ENCODE measurements at places on chromosomes 1 and 21. TPM values are rescaled to one million over a fixed set of nuclear protein-coding genes. Genes with fewer than 3 reads are reported as not detected.

KRTAP22-1 gene
- total RNA-seq = not detected

AZIN2 gene
- total RNA-seq = 5.5 TPM

UTS2 gene
- 0.17 TPM for total RNA-seq

ATAD3C gene
- 0.17 TPM for total RNA-seq

S100B gene
- total RNA-seq = 0.32 TPM

RNF186 gene
- total RNA-seq = not detected

RNF223 gene
- not detected for total RNA-seq

HES3 gene
- not detected for total RNA-seq

SMPDL3B gene
- 0.20 TPM for total RNA-seq

GRCh38 chr1:52264530-52265115 is 101.4 kb downstream of the CC2D1B start:
- no peak overlapping the region for H3K4me3 ChIP-seq
- no peaks in the 10 kb centered on the region for H3K4me1 ChIP-seq
- H3K36me3 ChIP-seq = no peaks in the 10 kb centered on the region
- no peak for DNase-seq

DNA sequence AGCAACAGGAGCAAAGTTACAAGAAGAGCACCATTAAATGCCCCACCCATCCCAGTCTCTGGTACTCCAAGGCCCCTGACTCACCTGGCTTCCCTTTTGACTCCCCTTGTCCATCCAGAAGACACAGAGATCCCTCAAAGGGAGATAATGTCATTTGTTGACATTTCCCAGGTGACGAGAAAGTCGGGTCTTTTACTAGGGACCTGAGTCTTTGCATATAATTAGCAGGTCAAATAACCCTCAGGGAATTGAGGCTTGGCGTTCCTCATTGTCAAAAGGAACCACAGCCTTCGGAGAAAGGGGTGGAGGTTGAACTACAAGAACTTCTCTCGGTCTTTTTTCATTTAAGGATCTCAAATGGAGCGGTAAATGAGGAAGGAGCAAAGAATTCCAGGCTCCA is 133.2 kb downstream of the PROX1 start:
- DNase-seq = no peak
- H3K36me3 ChIP-seq = no peaks in the 10 kb centered on the region
- H3K4me1 ChIP-seq = peaks cover 3% of the 10 kb centered on the region
- H3K27me3 ChIP-seq = no peaks in the 10 kb centered on the region

DNA sequence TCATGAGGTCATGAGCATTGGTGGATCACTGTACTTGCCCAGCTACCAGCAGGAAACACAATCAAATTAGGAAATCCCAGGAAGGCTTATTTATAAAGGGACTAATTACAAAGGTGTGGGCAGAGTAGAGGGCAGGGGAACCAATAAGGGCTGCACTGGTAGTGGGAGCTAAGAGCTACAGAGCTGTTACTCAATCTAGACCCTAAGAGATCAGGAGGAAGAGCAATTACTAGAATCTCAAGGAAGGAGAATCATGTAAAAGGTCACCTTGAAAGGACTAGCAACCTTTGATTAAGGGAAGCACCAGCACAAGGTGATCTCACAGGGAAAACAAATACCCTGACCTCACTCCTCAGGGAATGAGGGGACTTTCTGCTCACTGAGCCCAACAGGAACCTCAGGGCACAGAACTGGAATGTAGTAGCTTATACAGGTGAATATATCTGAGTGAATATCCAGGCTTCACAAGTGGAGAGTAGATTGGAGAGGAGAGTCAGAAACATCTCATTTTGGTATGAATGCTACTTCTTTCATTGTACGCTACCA is 66.8 kb downstream of the SAMSN1 start:
- H3K27ac ChIP-seq = no peak overlapping the region
- H3K4me1 ChIP-seq = peaks cover 45% of the 10 kb centered on the region
- no peaks in the 10 kb centered on the region for H3K27me3 ChIP-seq
- H3K36me3 ChIP-seq = peaks cover 25% of the 10 kb centered on the region

DNA sequence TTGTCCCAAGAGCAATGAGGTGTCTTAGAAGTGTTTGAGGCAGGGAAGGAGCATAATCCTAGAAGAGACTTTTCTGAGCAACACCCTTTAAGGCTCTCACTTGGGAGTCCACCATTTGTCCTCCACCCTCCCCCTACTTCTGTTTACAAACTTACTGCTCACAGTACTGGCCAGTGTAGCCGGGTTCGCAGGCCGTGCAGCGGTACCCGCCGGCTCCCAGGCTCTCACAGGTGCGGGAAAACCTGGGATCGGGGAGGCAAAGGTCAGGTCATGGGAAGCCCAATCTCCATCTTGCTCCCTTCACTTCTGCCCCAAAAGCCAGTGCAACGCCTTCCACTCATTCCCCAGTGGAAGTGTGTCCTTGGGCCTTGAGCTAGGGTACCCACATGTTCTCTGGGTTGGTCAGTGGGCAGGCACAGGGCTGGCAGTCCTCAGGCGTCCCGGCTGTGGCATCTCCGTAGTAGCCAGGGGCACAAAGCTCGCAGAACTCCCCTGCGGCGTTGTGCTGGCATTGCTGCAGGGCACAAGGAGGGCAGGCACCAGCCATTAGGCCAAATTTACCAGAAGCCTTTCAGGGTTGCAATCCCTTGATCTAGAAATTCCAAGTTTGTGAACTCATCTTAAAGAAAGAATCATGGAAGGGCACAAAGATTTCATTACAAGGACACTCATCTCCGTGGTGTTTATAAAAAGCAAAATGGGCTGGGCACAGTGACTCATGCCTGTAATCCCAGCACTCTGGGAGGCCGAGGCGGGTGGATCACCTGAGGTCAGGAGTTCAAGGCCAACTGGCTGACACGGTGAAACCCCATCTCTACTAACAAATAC is 49.8 kb downstream of the LDLRAD2 start:
- H3K27me3 ChIP-seq = no peaks in the 10 kb centered on the region
- no peak overlapping the region for H3K27ac ChIP-seq
- no peak overlapping the region for H3K4me3 ChIP-seq
- DNase-seq = no peak

DNA sequence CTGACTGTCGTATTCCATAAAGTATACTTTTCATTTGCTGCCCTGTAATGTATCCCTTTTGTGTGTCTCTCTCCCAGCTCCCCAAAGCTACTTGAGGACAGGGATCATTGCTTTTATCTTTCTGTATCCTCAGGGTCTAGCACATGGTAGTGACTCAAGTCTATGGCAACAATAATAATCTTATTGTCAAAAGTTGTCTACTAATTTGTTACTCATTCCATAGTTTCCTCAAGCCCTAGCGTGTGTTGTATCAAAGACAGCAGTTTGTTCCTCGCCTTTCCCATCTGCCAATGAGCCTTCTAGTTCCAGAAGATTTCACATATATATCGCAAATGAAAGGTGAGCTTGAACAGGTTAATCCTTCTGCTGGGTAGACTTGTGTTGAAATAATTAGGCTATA is 9.8 kb upstream of the SLC30A1 start:
- H3K36me3 ChIP-seq = no peaks in the 10 kb centered on the region
- H3K4me3 ChIP-seq = no peak overlapping the region
- no peaks in the 10 kb centered on the region for H3K27me3 ChIP-seq

DNA sequence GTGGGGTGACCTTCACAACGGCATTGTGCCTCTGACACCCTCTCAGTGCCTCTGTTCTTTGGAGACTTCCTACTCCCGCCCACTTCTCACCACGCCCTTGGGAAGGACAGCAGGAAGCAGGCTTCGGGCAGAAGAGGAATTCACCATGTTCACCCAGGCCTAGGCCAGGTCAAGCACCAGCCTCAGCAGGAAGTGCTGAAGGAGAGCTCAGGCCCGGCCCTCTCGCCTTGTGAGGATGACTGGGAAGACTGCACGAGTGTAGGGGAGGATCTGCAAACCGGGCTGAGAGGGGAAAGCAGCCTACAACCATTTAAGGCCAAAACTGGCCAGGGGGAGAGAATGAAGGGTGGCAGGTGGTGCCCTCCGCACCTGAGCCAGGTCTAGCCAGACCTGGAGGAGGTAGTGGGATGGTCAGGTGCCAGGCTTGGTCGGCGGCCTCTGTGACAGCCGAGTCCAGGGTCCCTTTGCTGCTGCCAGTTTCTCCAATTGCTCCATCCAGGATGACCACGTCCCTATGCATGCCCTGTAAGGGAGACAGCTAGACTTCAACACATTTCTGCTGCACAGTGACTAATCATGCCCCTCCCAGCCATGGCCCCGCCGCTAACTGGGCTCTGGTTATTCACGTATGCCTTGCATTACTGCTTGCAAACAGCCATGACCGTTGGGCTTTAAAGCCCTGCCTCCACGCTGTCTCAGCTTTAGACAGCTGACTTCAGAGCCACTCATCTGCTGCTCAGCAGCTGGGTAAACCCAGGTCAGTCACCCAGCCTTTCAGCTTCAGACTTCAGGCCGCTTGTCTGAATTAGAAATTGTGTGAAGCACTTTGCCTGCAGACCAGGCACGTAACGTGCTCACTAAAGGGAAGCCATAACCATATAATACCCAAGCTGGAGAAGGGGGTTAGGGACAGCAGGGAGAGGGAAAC is 8.9 kb downstream of the MRTO4 start:
- H3K27me3 ChIP-seq = no peaks in the 10 kb centered on the region
- no peak overlapping the region for H3K4me3 ChIP-seq
- peaks cover 4% of the 10 kb centered on the region for H3K4me1 ChIP-seq

GRCh38 chr1:2868571-2869195 is 67.2 kb upstream of the TTC34 start:
- peaks cover 4% of the 10 kb centered on the region for H3K36me3 ChIP-seq
- H3K4me3 ChIP-seq = no peak overlapping the region
- no peak overlapping the region for H3K27ac ChIP-seq
- H3K4me1 ChIP-seq = no peaks in the 10 kb centered on the region
- no peaks in the 10 kb centered on the region for H3K27me3 ChIP-seq
- no peak for DNase-seq

DNA sequence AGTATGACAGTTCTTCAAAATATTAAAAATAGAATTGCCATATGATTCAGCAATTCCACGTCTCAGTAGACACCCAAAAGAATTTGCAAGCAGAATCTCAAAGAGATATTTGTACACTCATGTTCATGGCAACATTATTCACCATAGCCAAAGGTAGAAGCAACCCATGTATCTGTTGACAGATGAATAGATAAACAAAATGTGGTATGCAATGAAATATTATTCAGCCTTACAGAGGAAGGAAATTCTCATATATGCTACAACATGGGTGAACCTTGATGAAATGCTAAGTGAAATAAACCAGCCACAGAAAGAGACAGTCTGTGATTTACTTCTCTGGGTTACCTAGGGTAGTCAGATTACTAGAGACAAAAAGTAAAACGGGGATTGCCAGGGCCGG is 47.0 kb downstream of the NAV1 start:
- H3K36me3 ChIP-seq = no peaks in the 10 kb centered on the region
- no peak overlapping the region for H3K27ac ChIP-seq
- DNase-seq = no peak
- no peak overlapping the region for H3K4me3 ChIP-seq

- no peak for DNase-seq
- peaks cover 14% of the 10 kb centered on the region for H3K36me3 ChIP-seq
- peaks cover 33% of the 10 kb centered on the region for H3K4me1 ChIP-seq
- no peak overlapping the region for H3K27ac ChIP-seq
- H3K4me3 ChIP-seq = no peak overlapping the region
- H3K27me3 ChIP-seq = no peaks in the 10 kb centered on the region
Measured at GRCh38 chr21:44010429-44010828, 1.7 kb upstream of the TRAPPC10 start.

DNA sequence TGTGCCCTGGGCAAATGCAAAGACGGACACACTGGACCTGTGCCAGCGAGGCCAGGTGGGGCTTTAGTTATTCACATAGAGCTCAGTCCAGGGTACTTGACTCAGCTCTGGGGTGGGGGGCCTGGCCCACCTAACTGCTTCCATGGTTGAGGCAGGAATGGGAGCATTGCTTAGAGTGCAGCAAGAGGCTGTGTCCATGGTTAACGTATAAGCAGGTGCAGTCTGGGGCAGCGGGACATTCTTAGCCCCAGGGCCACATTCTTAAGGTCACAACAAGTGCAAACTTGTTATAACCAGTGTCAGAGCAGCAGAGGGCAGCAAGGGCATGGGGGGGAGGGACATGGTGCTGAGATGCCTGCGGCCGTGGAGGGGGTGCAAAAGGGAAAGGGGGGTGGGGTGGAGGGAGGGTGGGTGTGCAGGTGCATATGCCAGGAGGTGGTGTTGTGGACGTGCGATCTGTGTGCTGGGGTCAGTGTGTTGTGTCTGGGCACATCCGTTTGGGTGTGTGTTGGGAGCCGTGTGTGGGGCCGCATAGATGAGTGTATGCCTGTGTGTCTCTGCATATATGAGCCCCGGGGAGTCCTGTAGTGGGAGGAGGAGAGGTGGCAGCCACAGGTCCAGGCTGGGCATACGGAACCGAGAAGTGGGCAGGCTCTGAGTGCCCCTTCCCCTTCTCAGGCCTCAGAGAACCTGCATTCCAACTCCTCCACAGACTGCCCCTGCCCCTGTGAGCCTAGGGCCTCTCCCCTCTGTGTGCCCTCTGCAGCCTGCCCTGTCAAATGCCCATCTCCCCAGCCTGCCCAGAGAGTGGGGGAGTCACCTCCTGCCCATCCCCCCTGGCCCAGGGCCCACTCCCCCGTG is 8.4 kb downstream of the KCNJ10 start:
- H3K4me1 ChIP-seq = no peaks in the 10 kb centered on the region
- H3K27me3 ChIP-seq = peaks cover 24% of the 10 kb centered on the region
- DNase-seq = no peak

DNA sequence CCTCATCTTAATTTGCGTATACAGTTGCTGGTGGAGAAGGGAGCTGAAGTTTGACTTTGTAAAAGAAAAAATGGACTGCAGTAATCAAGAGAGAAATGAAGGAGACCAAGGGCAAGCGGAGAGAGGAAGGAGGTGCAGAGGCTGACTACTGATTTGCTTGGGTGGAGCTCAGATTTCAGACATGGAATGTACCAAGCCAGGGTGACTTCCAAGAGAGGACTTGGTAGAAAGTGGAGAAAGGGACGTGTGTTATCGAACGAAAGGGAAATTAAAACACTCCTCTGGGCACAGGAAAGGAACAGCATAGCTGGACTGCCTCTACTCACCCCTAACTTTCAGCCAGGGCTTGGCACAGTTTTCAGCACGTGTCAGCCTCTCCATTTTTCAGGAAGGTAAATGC is 15.1 kb upstream of the HEATR1 start:
- peaks cover 44% of the 10 kb centered on the region for H3K27me3 ChIP-seq
- H3K4me1 ChIP-seq = no peaks in the 10 kb centered on the region
- H3K27ac ChIP-seq = no peak overlapping the region
- no peak for DNase-seq
- no peak overlapping the region for H3K4me3 ChIP-seq

- DNase-seq = no peak
- H3K27ac ChIP-seq = no peak overlapping the region
- no peaks in the 10 kb centered on the region for H3K27me3 ChIP-seq
Measured at GRCh38 chr1:98969798-98970490, 34.7 kb downstream of the PLPPR5 start.

All from activated CD4-positive, alpha-beta T cell treated with anti-CD3 and anti-CD28 coated beads, Interleukin-2, amount 10 ng/mL, durations not matched to agents 7 days and 5 days (primary cell).